Mesothelial cell of epicardium (in vitro differentiated cells): ENCODE measurements at places on chromosomes 5 and 9. TPM values are rescaled to one million over a fixed set of nuclear protein-coding genes. Genes with fewer than 3 reads are reported as not detected.

GRCh38 chr9:2230362-2230761, 215.2 kb downstream of the SMARCA2 start:
- DNase-seq = no peak

- no peak for DNase-seq
Measured at GRCh38 chr5:107072440-107072839, 598.3 kb downstream of the EFNA5 start.

GRCh38 chr5:93343570-93343969, 237.4 kb downstream of the NR2F1-AS1 start:
- no peak for DNase-seq

GRCh38 chr9:32839013-32839885, 55.9 kb downstream of the TMEM215 start:
- no peak for DNase-seq

DNA sequence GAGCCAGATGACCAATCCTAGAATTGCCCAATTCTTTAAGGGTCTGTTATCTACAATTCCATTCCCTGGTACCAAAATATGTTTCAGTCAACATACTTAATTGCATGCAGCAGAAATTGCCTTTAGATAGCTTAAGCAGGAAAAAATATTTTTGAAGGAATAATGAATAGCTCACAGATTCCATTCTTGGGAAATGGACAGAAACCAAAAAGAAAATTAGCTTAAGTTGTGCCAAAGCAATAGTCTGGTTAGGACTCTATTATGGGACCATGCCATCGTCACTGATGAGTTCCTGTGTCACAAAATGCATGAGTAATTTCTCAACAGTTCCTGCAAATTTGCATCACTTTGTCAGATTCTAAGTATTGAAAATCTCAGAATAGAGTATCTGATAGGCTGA, 12.3 kb downstream of the ACTBL2 start:
- DNase-seq = no peak

Gene STK32A
- total RNA-seq = 3.3 to 6.3 TPM (median 3.5 TPM) in 3 replicates

DNA sequence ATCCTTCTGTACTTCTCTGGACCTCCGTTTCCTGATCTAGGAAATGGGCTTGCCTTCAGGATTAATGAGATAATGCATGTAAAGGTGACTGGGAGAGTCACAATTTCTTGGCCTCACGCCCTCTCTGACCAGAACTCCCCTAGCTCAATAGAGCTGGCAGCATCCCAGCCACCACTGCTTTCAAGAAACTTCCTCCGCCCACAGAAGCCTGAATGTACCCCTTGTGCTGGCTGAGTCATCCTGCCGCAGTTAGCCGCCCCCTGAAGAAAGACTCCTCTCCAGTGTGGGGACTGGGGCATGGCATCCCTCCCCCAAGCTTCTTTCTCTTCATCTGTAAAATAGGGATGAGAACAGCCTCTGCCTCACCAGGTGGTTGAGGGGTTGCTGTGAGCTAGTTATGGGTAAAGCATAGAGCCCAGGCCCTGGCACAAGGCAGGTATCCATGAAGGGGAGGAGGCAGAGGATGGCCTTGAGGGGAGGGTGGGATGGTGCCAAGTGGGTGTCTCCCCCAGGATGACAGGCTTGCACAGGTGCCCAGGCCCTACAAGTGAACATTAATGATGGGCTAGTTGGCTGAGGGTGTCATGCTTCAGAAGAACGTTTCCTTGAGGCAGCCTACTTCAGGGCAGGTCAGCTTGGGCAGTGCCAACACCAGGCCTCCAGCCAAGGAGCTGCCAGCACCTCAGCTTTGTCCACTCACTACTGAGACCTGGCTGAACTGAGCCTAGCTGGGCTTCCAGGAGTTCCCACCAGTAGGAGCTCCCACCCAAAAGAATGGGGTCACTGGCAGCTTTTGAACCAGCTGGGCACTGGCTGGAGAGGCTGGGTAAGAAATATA, 3.4 kb downstream of the PDLIM4 start:
- DNase-seq = no peak
